ENCODE measurements at places on chromosomes 5 and 9.

DNA sequence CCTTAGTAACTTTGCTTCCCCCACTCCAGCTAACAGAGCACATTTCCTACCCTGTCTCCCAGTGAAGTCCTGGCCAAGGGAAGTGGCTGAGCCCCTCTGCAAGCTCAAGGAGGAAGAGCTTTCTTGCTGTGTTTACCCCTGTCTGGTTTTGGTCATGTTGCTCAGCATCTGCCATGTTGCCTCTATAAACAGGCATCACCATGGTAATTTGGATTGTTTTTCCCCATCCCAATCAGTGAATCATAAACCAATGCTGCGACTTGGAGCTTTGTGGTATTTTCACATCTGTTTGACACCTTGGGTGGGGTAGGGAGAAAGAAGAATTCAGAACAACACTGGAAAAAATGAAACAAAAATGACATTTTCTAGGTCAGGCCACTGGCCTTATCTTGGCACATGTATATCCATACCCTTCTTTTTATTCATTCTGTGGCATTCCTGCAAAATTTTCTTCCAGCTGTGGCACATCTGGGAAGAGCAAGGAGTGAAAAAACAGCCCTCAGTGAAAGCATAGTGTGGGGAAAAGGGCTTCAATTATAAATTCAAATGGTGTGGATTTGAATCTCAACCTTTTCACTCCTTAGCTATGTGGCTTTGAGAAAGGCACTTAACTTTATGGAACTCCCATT, 42.5 kb downstream of the SLIT3 start:
- no peak for DNase-seq

- DNase-seq = no peak
Measured at GRCh38 chr5:8156706-8157105, 287.8 kb downstream of the MTRR start.

DNA sequence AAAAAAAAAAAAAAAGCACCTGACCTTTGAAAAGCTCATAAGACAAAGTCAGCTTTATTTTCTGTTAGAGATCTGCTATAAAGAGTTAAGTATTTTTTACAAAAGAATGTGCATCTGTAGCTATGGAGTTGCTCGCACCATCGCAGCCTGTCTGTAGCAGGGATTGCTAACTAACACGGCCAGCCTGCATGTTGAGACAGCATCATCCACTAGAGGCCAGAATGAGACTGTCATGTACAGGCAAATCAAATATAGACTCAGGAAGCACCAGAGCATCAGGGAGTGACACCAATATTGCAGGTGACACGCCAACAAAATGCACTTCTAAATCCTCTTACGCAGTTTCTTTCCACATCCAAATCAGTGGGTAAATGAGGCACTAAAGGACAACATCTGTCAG, 136.3 kb upstream of the RASEF start:
- DNase-seq = peak; percentile 62

DNA sequence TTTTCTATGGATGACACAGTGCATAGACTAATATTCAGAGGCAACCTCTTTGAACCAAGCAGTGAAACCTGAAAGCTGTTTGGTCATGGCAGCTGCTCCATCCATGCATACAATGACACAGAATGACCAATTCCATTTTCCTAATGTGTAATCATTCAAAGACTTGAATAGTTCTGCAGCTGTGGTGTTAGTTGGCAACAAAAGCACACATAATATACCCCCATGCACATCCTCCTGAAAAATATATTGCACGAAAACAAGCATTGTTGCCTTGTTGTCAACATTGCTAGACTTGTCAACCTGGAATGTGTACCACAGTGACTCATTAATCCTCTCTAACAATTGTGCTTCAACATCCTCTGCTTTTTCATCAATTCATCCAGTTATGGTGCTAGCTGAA, 71.0 kb upstream of the SEMA6A start:
- no peak for DNase-seq

DNA sequence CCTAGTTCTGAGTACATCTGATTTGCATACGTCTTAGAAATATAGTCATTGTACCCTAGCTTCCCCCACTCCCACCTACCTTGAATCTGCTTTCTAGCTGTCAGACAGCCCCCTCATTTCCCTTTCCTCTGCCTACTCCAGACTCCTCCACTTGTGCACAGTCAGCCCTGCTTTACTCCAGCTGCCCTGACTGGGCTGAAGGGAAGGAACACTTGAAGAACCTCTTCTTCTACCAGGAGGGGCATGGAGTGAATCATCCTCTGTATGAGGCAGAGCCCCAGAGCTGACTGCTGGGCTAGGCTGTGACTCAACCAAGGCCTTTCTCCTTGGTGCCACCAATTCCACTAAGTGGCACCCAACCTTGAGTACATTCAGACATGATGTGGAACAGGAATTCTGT, 18.1 kb upstream of the ZFR start:
- DNase-seq = peak; percentile 36

DNA sequence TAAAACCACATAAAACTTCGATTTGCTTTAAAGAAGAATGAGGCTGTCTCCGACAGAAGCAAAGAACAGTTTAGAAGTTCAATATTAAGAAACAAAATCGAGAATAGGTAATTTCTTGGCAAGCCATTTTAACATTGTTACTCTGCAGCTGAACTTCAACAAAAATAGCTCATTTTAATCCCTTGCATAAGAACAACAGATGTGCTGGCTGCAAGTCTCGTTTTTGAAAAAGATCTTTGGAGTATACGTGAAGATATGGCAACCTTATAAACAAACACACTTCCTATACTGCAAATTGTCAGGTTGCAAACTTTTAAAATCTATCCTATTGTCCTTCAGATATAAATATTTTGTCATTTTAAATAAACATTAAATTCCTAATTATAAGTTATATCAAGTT, 71.5 kb downstream of the FBN2 start:
- DNase-seq = no peak

DNA sequence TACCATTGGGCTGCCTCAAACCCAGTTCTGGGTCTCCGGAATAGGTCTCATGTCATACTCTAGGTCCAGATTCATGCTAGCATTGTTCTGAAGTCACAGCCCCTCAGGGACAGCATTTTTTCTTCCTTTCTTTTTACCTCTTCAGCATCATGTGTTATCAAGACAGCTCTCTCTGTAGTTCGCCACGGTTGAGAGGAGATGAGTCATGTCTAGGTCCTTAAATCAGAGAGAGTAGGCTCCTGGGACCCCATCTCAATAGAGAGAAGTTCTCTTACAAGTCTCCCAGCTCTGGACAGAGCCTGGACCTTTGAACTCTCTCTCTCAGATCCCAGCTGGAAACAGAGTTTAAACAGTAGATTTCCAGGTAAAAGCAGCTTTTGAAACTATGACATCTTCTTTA, 332.4 kb upstream of the CD180 start:
- no peak for DNase-seq

Data from common myeloid progenitor, CD34-positive (primary cell).